ENCODE measurements at places on chromosomes 5 and 9.

DNA sequence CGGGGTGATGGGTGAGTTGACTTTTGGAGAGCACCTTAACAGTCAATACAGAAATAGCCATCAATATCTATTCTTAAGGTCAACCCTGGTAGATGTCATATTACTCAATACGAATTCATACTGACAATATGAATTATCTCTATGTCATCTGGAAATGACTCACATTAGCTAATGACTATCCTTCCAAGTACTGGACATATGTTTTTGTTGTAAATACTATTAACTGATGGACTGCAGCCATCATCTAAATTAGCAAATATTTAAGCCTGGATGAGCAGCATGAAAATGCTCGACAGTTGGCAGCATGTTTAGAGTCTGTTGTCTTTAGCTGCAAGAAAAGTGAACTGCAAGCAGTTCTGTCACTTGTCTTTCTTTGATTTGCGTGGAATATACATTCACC is 19.6 kb upstream of the ISOC1 start:
- no peak for DNase-seq
- H3K27me3 ChIP-seq: no peaks in the 10 kb centered on the region
- H3K36me3 ChIP-seq: no peaks in the 10 kb centered on the region
- no peak overlapping the region for H3K27ac ChIP-seq

DNA sequence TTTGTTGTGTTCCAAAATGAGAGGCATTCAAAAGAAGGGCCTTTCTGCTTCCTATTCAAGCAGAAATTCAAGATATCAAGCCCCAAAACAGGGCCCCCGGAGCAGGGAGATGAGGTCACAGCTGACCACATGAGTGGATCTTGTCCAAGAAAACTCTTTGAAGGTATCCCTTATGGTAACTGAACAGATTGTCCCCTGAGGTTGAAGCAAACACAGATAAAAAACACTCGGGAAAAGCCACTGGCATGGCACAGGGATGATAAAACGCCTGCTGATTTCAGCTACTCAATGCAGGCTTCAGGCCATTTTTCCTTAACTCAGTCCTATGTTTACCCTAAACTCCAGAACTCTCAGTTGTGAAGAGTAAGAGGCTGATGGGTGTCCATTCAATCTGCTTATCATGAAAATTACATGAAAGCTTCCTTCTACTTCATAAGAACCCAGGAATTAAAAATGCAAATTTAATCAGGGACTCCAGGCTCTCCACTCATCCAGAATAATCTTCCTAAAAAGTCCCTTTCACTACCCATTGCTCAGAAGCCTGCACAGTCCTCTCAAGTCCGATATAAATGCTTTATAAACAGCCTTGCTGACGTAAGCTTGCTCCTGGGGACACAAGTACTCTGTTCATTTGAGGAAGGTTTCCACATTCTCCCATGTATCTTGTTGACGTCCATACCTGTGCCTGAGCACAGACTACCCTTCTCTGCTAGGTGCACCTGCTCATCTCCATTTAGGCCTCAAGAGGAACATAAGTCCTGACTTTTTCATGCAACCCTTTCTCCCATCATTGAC is 35.9 kb upstream of the SLC1A3 start:
- H3K4me3 ChIP-seq: no peak overlapping the region
- no peaks in the 10 kb centered on the region for H3K27me3 ChIP-seq
- no peaks in the 10 kb centered on the region for H3K4me1 ChIP-seq
- H3K27ac ChIP-seq: no peak overlapping the region

DNA sequence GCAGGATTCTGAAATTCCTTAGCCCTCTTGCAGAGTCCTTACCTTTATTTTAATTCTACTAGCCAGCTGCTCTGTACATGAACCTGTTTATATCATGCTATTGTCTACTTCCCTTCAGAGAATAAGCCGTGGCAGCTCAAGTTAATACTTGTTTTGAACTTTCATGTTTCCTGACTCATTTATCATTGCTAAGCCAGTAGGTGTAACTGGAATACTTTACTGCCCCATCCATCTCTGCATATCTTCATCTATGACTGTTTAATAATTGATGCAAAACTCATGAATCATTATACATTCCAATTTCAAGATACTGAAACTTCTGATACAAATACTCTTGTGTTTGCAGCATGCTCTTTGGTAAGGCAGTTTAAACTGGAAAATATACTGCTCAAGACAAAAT is 174.7 kb downstream of the PPP2R2B start:
- no peak overlapping the region for H3K27ac ChIP-seq
- no peaks in the 10 kb centered on the region for H3K27me3 ChIP-seq
- H3K4me1 ChIP-seq: no peaks in the 10 kb centered on the region
- H3K4me3 ChIP-seq: no peak overlapping the region
- no peaks in the 10 kb centered on the region for H3K36me3 ChIP-seq
- no peak for DNase-seq

- peak; percentile 62 for DNase-seq
- no peaks in the 10 kb centered on the region for H3K36me3 ChIP-seq
- H3K27me3 ChIP-seq: no peaks in the 10 kb centered on the region
- no peak overlapping the region for H3K4me3 ChIP-seq
Observed at GRCh38 chr5:172479034-172479783, 24.9 kb upstream of the SH3PXD2B start.

DNA sequence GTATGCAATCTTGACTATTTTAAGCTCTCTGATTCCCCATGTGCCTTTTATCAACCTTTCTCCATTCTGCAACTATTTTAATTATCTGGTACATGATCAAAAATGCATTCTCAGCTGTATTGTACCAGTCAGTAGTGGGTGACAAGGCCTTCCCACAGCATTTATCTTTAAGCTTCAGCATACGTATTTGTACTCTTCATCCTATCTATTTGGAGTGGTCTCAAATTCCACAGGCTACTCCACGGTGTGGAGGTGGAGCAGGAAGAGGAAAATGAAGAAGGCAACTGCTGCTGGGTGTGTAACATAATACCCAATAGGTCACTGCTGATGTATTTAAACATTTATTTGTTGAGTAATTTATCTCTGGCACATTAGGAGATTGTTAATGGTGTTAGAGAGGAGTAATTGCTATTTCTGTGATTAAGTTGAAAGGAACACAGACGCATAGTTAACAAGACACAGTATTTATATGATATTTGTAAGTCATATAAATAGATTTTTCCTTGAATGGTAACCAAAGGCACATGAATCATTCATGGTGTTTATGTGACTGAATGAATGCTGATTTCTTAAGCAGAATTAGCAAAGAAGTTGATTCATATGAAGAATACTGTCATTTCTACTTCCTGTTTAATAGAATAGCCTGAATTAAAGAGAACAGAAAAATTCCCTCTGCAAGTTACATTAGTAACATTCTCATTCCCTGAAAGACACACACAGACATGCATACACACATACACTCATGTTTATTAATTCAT is 153.8 kb upstream of the NR3C1 start:
- no peaks in the 10 kb centered on the region for H3K27me3 ChIP-seq
- no peak overlapping the region for H3K4me3 ChIP-seq
- no peak for DNase-seq
- no peaks in the 10 kb centered on the region for H3K36me3 ChIP-seq
- H3K4me1 ChIP-seq: no peaks in the 10 kb centered on the region

DNA sequence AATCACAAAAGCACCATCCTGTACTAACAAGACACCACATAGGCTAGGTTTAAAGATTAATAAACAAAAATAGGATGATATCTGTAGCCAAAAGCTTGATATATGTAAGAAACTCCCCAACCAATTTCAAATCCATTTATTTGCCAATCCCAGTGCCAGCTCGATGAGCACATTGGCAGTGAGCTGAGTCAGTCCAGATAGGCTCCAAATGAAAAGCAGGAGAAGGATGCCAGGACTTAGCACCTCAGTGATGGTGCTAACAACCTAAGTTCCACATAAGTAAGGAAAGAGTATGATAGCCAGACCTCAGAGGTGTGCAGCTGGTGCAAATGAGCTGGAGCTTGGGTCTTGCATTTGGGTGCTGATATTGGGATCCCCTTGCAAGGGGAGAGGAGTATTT is 158.1 kb downstream of the SIL1 start:
- H3K36me3 ChIP-seq: no peaks in the 10 kb centered on the region
- DNase-seq: no peak

DNA sequence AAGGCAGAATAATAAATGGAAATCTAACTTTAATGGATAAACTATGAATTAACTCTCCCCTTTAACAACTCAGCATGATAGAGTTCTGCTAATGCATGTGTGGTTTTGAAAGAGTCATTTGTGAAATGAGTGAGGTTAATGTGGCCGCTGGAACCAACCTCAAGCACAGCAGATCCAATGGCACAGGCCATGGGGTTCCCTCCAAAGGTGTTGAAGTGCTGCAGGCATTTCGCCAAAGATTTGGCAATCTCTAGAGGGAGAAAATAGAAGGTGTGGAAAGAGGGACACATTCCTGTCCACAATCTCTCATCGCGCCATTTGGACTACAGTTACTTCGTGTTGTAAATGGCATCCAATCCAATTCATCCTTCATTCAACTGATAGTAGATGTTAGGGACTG is 35.0 kb downstream of the AGXT2 start:
- no peak for DNase-seq
- H3K4me1 ChIP-seq: no peaks in the 10 kb centered on the region
- H3K27me3 ChIP-seq: no peaks in the 10 kb centered on the region
- H3K36me3 ChIP-seq: no peaks in the 10 kb centered on the region

DNA sequence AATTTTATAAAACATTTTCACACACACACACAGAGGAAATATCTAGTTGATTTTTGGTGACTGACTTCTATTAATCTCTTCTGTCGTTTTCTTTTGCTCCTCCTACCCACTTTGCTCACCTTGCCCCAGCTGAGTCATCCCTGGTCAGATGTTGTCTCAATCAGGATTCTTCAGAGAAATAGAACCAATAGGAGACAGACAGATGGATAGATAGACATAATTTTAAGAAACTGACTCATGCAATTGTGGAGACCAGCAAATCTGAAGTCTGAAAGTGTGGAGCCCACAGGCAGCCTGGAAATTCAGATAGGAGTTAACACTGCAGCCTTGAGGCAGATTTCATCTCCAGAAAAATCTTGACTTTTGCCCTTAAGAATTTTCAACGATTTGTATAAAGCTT is 37.0 kb upstream of the PIK3R1 start:
- no peak overlapping the region for H3K27ac ChIP-seq
- H3K36me3 ChIP-seq: no peaks in the 10 kb centered on the region
- H3K4me1 ChIP-seq: no peaks in the 10 kb centered on the region
- no peaks in the 10 kb centered on the region for H3K27me3 ChIP-seq
- no peak overlapping the region for H3K4me3 ChIP-seq

DNA sequence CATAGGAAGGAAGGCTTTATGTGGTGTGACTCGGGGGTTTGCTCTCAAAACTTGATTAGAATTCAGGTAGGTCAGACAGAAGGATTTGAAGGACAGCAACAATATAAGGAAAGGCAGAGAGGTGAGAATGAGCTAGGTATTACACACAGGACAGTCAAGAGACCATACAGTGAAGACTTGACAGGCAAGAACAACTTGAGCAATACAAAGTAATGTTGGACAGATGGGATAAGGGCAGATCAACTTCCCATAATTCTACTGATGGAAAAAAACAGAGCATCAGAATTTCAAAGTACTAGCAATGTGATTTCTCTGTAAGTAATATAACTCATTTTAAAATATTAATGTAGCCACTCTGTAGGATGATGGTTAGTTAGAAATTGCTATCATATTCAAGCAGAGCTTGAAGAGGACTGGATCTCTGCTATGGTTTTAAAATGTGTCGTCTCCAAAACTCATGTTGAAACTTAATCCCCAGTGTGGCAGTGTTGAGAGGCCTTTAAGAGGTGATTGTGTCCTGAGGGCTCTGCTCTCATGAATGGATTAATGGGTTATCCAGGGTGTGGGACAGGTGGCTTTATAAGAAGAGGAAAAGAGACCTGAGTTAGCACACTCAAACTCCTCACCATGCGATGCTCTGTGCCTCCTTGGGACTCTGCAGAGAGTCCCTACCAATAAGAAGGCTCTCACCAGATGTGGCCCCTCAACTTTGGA is 22.4 kb upstream of the HOMER1 start:
- H3K27ac ChIP-seq: no peak overlapping the region
- H3K4me1 ChIP-seq: no peaks in the 10 kb centered on the region
- no peaks in the 10 kb centered on the region for H3K36me3 ChIP-seq
- no peak for DNase-seq
- H3K27me3 ChIP-seq: no peaks in the 10 kb centered on the region

- peaks cover 6% of the 10 kb centered on the region for H3K4me1 ChIP-seq
- H3K36me3 ChIP-seq: no peaks in the 10 kb centered on the region
- no peaks in the 10 kb centered on the region for H3K27me3 ChIP-seq
Observed at GRCh38 chr9:89498852-89499480, 1.1 kb upstream of the SEMA4D start.

DNA sequence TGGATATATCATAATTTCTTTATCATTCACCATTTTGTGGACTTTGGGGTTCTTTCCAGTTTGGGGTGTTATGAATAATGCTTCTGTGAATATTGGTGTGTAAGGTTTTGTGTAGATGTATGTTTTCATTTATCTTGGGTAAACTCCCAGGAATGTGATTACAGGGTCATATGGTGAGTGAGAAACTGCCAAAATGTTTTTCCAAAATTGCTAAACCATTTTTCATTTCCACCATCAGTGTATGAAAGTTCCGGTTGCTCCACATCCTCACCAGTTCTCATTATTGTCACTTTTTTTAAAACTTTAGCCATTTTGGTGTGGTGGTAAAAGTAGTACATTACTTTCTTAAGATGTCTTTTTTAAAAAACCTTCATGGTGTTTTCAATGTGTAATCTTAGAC is 152.9 kb downstream of the NIPBL start:
- DNase-seq: no peak
- H3K4me3 ChIP-seq: no peak overlapping the region
- H3K27me3 ChIP-seq: no peaks in the 10 kb centered on the region
- no peaks in the 10 kb centered on the region for H3K4me1 ChIP-seq

- H3K27me3 ChIP-seq: no peaks in the 10 kb centered on the region
- no peak overlapping the region for H3K27ac ChIP-seq
- no peaks in the 10 kb centered on the region for H3K4me1 ChIP-seq
- no peaks in the 10 kb centered on the region for H3K36me3 ChIP-seq
Observed at GRCh38 chr9:123658792-123659191, 271.1 kb downstream of the DENND1A start.

- no peak overlapping the region for H3K4me3 ChIP-seq
- H3K27ac ChIP-seq: no peak overlapping the region
- H3K4me1 ChIP-seq: no peaks in the 10 kb centered on the region
Observed at GRCh38 chr5:68710514-68710913, 383.3 kb upstream of the SLC30A5 start.

DNA sequence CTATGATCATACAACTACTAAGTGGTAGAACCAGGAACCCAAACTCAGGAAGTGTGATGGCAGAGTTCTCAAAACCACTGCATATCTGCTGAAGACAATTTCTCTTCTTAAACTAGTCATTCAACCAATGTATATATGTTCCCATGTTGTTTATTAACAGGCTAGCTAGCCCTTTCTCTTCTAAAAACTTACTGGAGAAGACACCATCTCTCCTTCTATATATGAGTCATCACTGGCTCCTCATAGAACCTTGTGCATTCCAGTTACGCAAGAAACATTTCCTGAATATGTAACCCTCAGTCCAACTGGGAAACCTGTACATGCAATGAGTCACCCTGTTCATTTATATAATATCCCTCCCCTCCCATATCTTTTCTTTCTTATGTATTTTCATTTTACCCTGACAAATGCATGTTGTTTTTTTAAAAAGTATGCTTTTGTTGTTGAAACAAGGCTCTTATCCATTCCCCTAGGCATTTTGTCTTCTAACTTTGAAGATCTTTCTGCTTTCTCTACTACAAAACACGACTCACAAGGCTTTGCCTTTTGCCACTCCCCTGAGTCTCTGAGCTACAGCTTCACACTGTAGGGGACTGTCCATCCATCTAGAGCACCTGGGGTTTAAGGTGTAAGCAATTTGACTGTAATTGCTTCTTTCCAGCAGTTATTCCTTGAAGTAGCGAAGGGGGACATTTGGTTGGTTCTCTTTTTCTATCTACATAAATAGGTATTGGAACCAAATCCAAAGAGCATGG is 119.5 kb downstream of the ANXA1 start:
- H3K4me3 ChIP-seq: no peak overlapping the region
- H3K4me1 ChIP-seq: no peaks in the 10 kb centered on the region
- no peak for DNase-seq
- H3K27ac ChIP-seq: no peak overlapping the region

Data from breast epithelium (tissue), 4 donors.